ENCODE measurements at places on chromosomes 11 and 22.

- no peak for DNase-seq
These were observed 14.5 kb downstream of the PAX6 start for GRCh38 chr11:31796499-31797189.

- no peak for DNase-seq
These were observed 94.8 kb downstream of the TEAD1 start for GRCh38 chr11:12768726-12769673.

GRCh38 chr22:30327864-30328345 lies 1.2 kb upstream of the TBC1D10A start:
- no peak for DNase-seq

GRCh38 chr22:49332691-49333090 lies 495.0 kb downstream of the BRD1 start:
- no peak for DNase-seq

DNA sequence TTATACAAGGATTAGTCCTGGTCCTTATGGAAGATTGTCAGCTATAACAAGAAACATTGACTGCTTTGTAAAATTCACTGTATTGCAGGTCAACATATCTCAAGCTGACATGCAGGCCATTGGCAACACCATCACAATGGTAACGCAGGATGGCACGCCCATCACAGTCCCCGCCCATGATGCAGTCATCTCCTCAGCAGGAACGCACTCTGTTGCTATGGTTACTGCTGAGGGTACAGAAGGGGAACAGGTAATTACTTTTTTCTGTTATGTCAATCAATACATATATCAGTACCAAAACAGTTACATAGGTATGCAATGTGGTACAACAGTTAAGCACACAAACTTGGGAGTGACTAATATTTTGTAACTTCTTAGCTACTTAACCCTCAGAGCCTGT lies 55.3 kb downstream of the ZNF143 start:
- no peak for DNase-seq

DNA sequence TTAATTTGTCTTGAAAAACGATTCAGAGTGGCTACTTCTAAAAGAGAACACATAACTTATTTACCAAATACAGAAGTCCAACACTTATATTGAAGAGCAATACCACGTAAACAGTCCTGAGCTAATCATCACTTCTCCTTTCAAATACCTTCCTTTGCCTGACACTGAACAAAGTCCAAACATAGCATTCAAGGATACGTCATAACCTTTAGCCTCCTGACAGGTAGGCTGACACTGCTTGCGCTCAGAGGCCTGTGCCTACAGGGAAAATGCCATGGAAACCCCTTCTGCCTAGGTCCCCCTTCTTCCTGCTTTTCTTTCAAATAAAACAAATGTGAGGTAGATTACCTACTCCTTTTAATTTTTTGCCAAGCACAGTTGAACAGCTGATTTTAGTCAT lies 510.0 kb downstream of the INSC start:
- no peak for DNase-seq

- DNase-seq: no peak
These were observed 67.5 kb upstream of the TIMP3 start for GRCh38 chr22:32733923-32734514.

- no peak for DNase-seq
These were observed 28.4 kb upstream of the CACNG2 start for GRCh38 chr22:36731916-36732315.

GRCh38 chr11:77236901-77237300 lies 64.6 kb downstream of the GDPD4 start:
- no peak for DNase-seq
